Umbilical cord (tissue), 2 donors: ENCODE measurements at places on chromosomes 6 and 20. TPM values are rescaled to one million over a fixed set of nuclear protein-coding genes. Genes with fewer than 3 reads are reported as not detected.

MYH7B gene
- total RNA-seq = not detected

HMGN3 gene
- 33.5 TPM for total RNA-seq

LPA gene
- total RNA-seq = 0.24 TPM

L3MBTL1 gene
- 11.3 TPM for total RNA-seq

DEFB118 gene
- total RNA-seq = not detected

EBF4 gene
- 14.4 TPM for total RNA-seq

ULBP2 gene
- 3.6 TPM for total RNA-seq

SLC24A3 gene
- total RNA-seq = 12.0 TPM

OPN5 gene
- 2.9 TPM for total RNA-seq

TRIM15 gene
- 0.48 TPM for total RNA-seq

HLA-DRB5 gene
- 2.9 TPM for total RNA-seq

RIPPLY2 gene
- total RNA-seq = 7.0 TPM

CST2 gene
- total RNA-seq = not detected

SIRPG gene
- 3.4 TPM for total RNA-seq

PSORS1C1 gene
- total RNA-seq = 1.2 TPM

TBXT gene
- total RNA-seq = not detected

HLA-DMB gene
- total RNA-seq = 10.1 TPM

RGS17 gene
- total RNA-seq = 6.7 TPM

RSPH4A gene
- total RNA-seq = 5.1 TPM

BTBD9 gene
- 7.0 TPM for total RNA-seq

WFDC10B gene
- not detected for total RNA-seq

EYS gene
- total RNA-seq = 17.3 TPM

DOP1A gene
- total RNA-seq = 31.8 TPM

WFDC2 gene
- total RNA-seq = 9.9 TPM

IP6K3 gene
- 4.1 TPM for total RNA-seq

ISM1 gene
- 6.7 TPM for total RNA-seq

SIRPB1 gene
- 4.8 TPM for total RNA-seq

B3GAT2 gene
- 4.3 TPM for total RNA-seq

SLC25A27 gene
- 11.6 TPM for total RNA-seq

FOXF2 gene
- total RNA-seq = 0.96 TPM

RBBP8NL gene
- not detected for total RNA-seq

PSORS1C2 gene
- not detected for total RNA-seq

SAMD3 gene
- 9.1 TPM for total RNA-seq

AFG1L gene
- total RNA-seq = 4.3 TPM

EPB41L2 gene
- 121 TPM for total RNA-seq

SLC17A9 gene
- 11.1 TPM for total RNA-seq

CHMP4B gene
- 24.6 TPM for total RNA-seq

RNF39 gene
- total RNA-seq = 1.7 TPM

BNIP5 gene
- total RNA-seq = 1.2 TPM

CRIP3 gene
- total RNA-seq = 5.5 TPM

LAMA2 gene
- total RNA-seq = 107 TPM

MYLK2 gene
- total RNA-seq = 0.72 TPM

C6orf52 gene
- not detected for total RNA-seq

ECT2L gene
- total RNA-seq = not detected

SEL1L2 gene
- total RNA-seq = 13.7 TPM

CLDN20 gene
- 2.2 TPM for total RNA-seq

ULBP1 gene
- total RNA-seq = 1.2 TPM

NR2E1 gene
- total RNA-seq = 0.48 TPM

HLA-DRA gene
- total RNA-seq = 47.4 TPM

EPHA7 gene
- 6.7 TPM for total RNA-seq

WFDC8 gene
- not detected for total RNA-seq

EDN3 gene
- 18.5 TPM for total RNA-seq

RNF182 gene
- total RNA-seq = 3.6 TPM

LIN28B gene
- total RNA-seq = 5.1 TPM

TOX2 gene
- not detected for total RNA-seq

KIFC1 gene
- 7.5 TPM for total RNA-seq

GDAP1L1 gene
- 0.24 TPM for total RNA-seq

OXT gene
- total RNA-seq = not detected
